ENCODE measurements at places on chromosomes 4 and X.
A peak's percentile ranks its signal among the peaks of the same experiment; 100 is the strongest.

DNA sequence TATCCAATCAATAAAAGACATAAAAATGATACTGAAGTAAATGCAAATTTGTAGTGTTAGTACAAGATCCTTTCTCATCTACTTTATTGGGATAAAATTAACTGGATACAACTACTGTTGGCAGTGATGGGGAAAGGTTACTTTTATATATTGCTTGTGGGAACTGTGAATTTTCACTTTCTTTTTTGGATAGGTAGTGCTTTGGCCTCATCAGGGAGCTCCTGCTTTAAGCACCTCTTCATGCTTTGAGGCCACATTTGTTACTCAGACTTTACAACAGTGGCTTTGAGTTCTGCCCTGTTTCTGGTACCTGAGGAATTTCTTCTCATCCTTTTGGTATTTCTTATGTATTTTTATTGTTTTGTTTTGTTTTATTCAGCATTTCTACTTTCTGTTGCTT lies 316.8 kb upstream of the ZCCHC13 start:
- DNase-seq, result no peak

GRCh38 chr4:104064646-104065577 lies 345.1 kb upstream of the TACR3 start:
- DNase-seq, result peak; percentile 10

GRCh38 chr4:150972592-150972991 lies 42.5 kb downstream of the LRBA start:
- no peak for DNase-seq

GRCh38 chr4:20297783-20298182 lies 46.1 kb downstream of the SLIT2 start:
- DNase-seq, result no peak

DNA sequence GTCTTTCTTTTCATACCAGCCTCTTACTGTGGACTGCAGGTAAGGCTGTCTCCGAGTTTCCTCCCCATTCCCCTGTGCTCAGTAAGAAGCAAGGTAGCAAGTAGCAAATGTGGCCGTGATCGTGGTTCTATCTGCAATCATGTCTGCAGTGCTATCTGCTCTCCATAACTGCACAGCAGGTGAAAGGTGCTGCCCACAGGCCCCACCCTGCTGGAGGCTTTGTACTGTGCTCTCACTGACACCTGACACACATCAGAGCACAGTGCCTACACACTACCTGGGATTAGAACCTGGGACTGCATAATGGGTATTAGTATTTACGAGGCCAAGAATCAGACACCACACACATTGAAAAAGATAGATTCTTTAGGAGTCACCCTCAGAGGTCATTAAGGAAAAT lies 15.3 kb downstream of the PGRMC1 start:
- DNase-seq, result no peak
